ENCODE measurements at places on chromosomes 11 and 22. TPM values are rescaled to one million over a fixed set of nuclear protein-coding genes. Genes with fewer than 3 reads are reported as not detected.

- DNase-seq = no peak
- no peak overlapping the region for H3K27ac ChIP-seq
- H3K36me3 ChIP-seq = no peaks in the 10 kb centered on the region
- H3K27me3 ChIP-seq = no peaks in the 10 kb centered on the region
- H3K4me1 ChIP-seq = no peaks in the 10 kb centered on the region
- no peak overlapping the region for H3K4me3 ChIP-seq
Observed at GRCh38 chr11:131392528-131393255, 22.3 kb downstream of the NTM start.

DNA sequence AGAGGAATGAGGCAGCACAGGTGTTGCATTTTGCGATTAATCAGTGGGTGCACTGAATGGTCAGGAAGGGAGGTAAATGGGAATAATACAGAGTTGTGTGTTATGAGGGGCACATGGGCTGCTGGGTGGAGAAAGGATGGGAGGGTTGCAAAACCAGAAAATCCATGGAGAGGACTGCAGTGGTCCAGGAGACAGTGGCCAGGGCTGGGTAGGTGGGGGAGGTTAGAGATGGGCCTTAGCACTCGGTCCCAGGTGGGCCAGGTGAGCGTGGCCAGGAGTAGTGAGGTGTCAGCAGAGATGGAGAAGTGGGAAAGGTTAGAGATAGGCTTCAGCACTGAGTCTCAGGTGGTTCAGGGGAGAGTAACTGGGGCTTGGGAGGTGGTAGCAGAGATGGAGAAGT, 399.1 kb upstream of the LARGE1 start:
- H3K36me3 ChIP-seq = no peaks in the 10 kb centered on the region
- H3K27ac ChIP-seq = no peak overlapping the region
- no peaks in the 10 kb centered on the region for H3K4me1 ChIP-seq
- no peak overlapping the region for H3K4me3 ChIP-seq
- DNase-seq = no peak
- no peaks in the 10 kb centered on the region for H3K27me3 ChIP-seq

DNA sequence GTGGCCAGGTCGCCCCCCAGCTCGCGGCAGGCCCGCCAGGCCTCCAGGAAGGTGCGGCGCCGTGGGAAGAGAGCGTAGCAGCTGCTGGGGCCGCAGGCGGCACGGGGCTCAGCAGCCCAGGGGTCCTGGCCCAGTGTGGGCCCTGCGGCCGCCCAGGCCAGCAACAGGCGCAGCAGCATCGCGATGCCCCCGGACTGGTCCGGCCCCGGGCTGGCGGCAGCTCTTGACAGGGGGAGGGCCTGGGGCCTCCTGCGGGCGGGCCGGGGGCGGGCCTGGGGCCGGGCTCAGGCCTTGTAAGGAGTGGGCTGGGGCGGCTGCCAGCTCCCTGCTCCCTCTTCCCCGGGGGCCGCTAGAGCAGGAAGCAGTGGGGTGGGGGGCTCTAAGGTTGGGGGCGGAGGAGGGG, at the start of gene CD248:
CD248 (minus strand) TSS at position 196 of the 403 bp plus-strand sequence; CDS start at position 179, 17 bp downstream.
- H3K4me3 ChIP-seq = no peak within 1 kb of the TSS
- no peak within 1 kb of the TSS for H3K27ac ChIP-seq
- peaks cover 21% of the 10 kb centered on the region for H3K36me3 ChIP-seq
- DNase-seq = no peak
- peaks cover 4% of the 10 kb centered on the region for H3K4me1 ChIP-seq

- no peak overlapping the region for H3K27ac ChIP-seq
- H3K4me3 ChIP-seq = no peak overlapping the region
- peaks cover 7% of the 10 kb centered on the region for H3K4me1 ChIP-seq
- no peak for DNase-seq
- H3K27me3 ChIP-seq = no peaks in the 10 kb centered on the region
- H3K36me3 ChIP-seq = no peaks in the 10 kb centered on the region
Observed at GRCh38 chr11:120399307-120399706, 63.1 kb downstream of the ARHGEF12 start.

- H3K4me1 ChIP-seq = no peaks in the 10 kb centered on the region
- H3K36me3 ChIP-seq = no peaks in the 10 kb centered on the region
- DNase-seq = no peak
- no peak overlapping the region for H3K4me3 ChIP-seq
Observed at GRCh38 chr11:36241497-36241896, 47.7 kb downstream of the COMMD9 start.

DNA sequence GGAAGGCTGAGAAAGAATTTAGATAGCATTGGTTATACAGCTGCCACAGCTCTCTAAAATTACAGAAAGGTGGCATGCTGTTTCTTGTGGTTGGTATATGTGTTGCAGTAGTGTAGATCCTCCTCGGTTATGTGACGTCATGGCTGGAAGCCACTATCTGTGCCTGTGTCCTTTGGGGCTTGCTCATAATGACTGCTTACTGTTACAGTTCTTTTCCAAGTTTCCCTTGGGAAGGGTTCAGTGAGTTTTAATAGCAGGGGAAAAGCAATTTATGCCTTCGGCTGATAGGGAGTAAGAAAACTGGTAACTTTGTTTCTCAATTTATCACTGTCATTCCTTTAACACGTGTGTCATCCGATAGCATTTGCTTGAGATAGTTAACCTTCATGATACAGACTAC, 47.2 kb downstream of the POLD3 start:
- no peak overlapping the region for H3K27ac ChIP-seq
- peaks cover 10% of the 10 kb centered on the region for H3K36me3 ChIP-seq
- no peak for DNase-seq
- peaks cover 7% of the 10 kb centered on the region for H3K4me1 ChIP-seq

- no peak for DNase-seq
- peaks cover 90% of the 10 kb centered on the region for H3K27me3 ChIP-seq
- H3K36me3 ChIP-seq = no peaks in the 10 kb centered on the region
- peaks cover 11% of the 10 kb centered on the region for H3K4me1 ChIP-seq
Observed at GRCh38 chr22:22815397-22816170, 72.0 kb upstream of the IGLL5 start.

GRCh38 chr11:22454461-22455090, 116.4 kb downstream of the SLC17A6 start:
- H3K4me3 ChIP-seq = no peak overlapping the region
- H3K27me3 ChIP-seq = no peaks in the 10 kb centered on the region
- H3K4me1 ChIP-seq = peaks cover 21% of the 10 kb centered on the region
- H3K36me3 ChIP-seq = no peaks in the 10 kb centered on the region

DNA sequence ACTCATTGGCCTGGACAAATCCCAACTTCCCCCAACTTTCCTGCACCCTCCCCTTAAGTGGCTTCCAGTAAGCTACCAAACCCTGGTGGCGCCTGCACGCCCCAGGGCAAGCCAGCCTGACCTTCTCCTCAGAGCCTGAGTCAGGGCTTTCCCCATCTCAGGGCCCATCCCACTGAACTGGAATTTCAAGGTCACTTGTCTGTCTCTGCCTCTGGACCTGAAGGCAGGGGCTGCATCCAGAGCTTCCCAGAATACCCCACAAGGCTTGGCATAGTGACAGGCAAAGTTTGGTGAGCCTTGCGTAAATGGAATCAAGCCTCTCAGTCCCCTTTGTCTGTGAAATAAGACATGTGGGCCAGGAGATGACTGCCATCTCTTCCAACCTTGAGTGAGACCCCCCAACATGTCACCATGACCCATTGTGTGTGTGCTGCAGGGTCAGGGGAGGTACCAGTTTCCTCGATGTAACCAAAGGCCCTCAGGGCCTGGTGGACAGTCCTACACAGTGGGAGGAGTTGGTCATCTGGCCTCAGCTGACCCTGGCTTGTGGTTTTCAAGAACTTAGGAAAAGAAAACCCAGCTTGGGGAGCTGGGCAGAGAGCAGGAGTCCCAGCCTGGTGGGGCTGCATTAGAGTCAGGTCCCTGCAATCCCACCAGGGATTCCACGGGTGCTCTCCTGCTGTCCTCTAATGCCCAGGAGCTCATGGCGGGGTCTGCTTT, 8.9 kb downstream of the ALX4 start:
- H3K4me3 ChIP-seq = no peak overlapping the region
- no peak for DNase-seq
- H3K36me3 ChIP-seq = peaks cover 7% of the 10 kb centered on the region

GRCh38 chr22:47084226-47084625, 321.8 kb downstream of the TBC1D22A start:
- no peak overlapping the region for H3K4me3 ChIP-seq
- no peaks in the 10 kb centered on the region for H3K27me3 ChIP-seq
- H3K4me1 ChIP-seq = no peaks in the 10 kb centered on the region
- DNase-seq = no peak

DNA sequence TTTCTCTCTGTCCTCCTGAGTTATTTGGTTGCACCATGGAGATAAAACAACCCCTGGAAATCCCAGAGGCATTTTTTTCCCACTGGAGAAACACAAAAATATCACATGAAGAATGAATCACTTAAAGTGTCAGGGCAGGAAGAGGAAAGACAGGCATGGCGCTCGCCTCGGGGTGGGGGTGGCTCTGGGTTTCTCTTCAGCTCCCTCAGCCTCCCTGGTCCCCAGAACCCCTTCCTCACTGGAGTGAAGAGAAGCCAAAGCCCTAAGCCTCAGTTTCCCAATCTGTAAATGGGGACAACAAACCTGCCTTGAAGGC, 938 bp downstream of the SHISAL1 start:
- DNase-seq = no peak
- H3K4me1 ChIP-seq = peaks cover 8% of the 10 kb centered on the region
- no peak overlapping the region for H3K27ac ChIP-seq
- H3K27me3 ChIP-seq = peaks cover 33% of the 10 kb centered on the region
- peaks cover 4% of the 10 kb centered on the region for H3K36me3 ChIP-seq

GRCh38 chr22:50269970-50270665, at the start of gene MAPK11:
Gene MAPK11 (minus strand): TSS chr22:50270380. CDS start chr22:50270292, 88 bp downstream.
- H3K4me1 ChIP-seq = peaks cover 25% of the 10 kb centered on the region
- no peaks in the 10 kb centered on the region for H3K27me3 ChIP-seq
- peak; percentile 59 for DNase-seq
- no peak within 1 kb of the TSS for H3K27ac ChIP-seq
- H3K36me3 ChIP-seq = peaks cover 51% of the 10 kb centered on the region
- peak within 1 kb of the TSS; percentile 63 for H3K4me3 ChIP-seq

GRCh38 chr11:15886866-15887265, 469.5 kb downstream of the SOX6 start:
- no peak overlapping the region for H3K4me3 ChIP-seq
- H3K4me1 ChIP-seq = no peaks in the 10 kb centered on the region
- H3K36me3 ChIP-seq = no peaks in the 10 kb centered on the region
- no peak for DNase-seq

- H3K4me3 ChIP-seq = no peak overlapping the region
- H3K27me3 ChIP-seq = peaks cover 48% of the 10 kb centered on the region
- no peaks in the 10 kb centered on the region for H3K4me1 ChIP-seq
- no peak for DNase-seq
- H3K36me3 ChIP-seq = no peaks in the 10 kb centered on the region
Observed at GRCh38 chr11:17631702-17632365, 84.8 kb downstream of the OTOG start.

DNA sequence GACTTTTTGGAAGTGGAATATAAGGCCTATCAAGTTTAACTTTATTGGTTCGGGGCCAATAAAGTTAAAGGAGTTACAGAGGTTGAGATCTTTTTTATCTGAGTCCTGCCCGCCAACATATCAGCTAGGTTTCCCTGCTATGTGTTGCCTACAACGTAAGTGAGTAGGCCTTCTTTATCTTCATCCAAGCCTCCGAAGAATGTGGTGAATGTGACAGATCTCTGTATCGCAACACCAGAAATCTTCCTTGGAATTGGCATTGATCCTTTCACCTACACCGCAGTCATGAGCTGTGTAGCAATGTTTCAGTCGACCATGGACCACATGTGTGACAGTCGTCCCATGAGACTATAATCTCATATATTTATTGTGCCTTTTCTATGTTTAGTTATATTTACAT, 37.3 kb upstream of the CADM1 start:
- H3K27ac ChIP-seq = no peak overlapping the region
- DNase-seq = no peak
- H3K27me3 ChIP-seq = no peaks in the 10 kb centered on the region
- H3K4me3 ChIP-seq = no peak overlapping the region
- no peaks in the 10 kb centered on the region for H3K4me1 ChIP-seq
- H3K36me3 ChIP-seq = no peaks in the 10 kb centered on the region

DNA sequence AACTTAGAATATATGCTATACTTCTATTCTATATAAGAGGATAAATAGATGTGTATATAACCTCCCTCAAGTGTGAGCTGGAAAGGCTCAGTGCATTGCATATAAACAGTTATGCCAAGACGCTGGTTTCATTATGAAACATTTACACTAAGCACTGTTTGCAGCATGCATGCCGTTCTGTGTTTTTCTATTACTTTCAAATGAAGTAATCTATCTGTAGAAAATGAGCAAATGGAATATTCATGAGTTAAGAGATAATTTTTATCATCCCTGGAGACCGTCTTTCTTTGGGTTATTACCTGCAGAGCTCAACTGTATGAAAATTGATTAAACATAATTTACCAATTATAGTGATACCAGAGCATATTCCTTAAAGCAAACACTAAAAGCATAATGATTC, 925.7 kb upstream of the CCDC90B start:
- no peak overlapping the region for H3K4me3 ChIP-seq
- H3K36me3 ChIP-seq = no peaks in the 10 kb centered on the region
- H3K4me1 ChIP-seq = no peaks in the 10 kb centered on the region
- no peak for DNase-seq
- H3K27me3 ChIP-seq = no peaks in the 10 kb centered on the region

GRCh38 chr11:11841116-11841722, 553 bp upstream of the USP47 start:
- no peak overlapping the region for H3K4me3 ChIP-seq
- H3K4me1 ChIP-seq = no peaks in the 10 kb centered on the region
- H3K27me3 ChIP-seq = no peaks in the 10 kb centered on the region
- DNase-seq = no peak

DNA sequence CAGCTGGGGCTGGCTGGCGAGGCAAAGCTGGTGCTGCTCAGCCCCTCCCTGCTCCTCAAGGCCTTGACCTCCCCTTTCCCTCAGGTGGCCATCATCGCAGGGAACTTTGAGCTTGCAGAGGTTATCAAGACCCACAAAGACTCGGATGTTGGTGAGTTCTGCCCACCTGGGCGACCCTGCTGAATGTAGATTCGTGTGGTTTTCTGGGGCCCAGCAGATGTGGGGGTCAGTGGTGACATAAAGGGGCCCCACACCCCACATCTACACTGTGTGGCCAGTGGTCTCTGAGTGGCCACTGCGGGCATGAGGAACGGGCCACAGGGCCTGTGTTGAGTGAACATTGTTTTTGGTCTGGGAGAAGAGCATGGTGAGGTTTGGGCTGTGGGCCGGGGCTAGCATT, 11.9 kb downstream of the SHANK3 start:
- H3K4me3 ChIP-seq = no peak overlapping the region
- H3K4me1 ChIP-seq = no peaks in the 10 kb centered on the region
- no peaks in the 10 kb centered on the region for H3K36me3 ChIP-seq
- no peak overlapping the region for H3K27ac ChIP-seq
- DNase-seq = no peak
- peaks cover 33% of the 10 kb centered on the region for H3K27me3 ChIP-seq

- H3K36me3 ChIP-seq = peaks cover 22% of the 10 kb centered on the region
- H3K4me3 ChIP-seq = no peak overlapping the region
- H3K4me1 ChIP-seq = peaks cover 9% of the 10 kb centered on the region
- DNase-seq = peak; percentile 44
- H3K27me3 ChIP-seq = no peaks in the 10 kb centered on the region
Observed at GRCh38 chr11:1260023-1260501, 37.2 kb downstream of the MUC5B start.

GRCh38 chr11:2248762-2249161, 21.6 kb downstream of the ASCL2 start:
- H3K27ac ChIP-seq = no peak overlapping the region
- no peaks in the 10 kb centered on the region for H3K4me1 ChIP-seq
- H3K27me3 ChIP-seq = peaks cover 81% of the 10 kb centered on the region
- DNase-seq = no peak

GRCh38 chr11:57235761-57236703, 1.0 kb downstream of the APLNR start:
- H3K4me3 ChIP-seq = no peak overlapping the region
- H3K27me3 ChIP-seq = peaks cover 63% of the 10 kb centered on the region
- no peaks in the 10 kb centered on the region for H3K36me3 ChIP-seq
- H3K27ac ChIP-seq = no peak overlapping the region
- peaks cover 7% of the 10 kb centered on the region for H3K4me1 ChIP-seq

The B4GALNT4 gene
- total RNA-seq = 1.9 TPM

The TNNI2 gene
- 1.3 TPM for total RNA-seq

The GGTLC3 gene
- total RNA-seq = not detected

The NLRP14 gene
- total RNA-seq = not detected

The TMA7B gene
- not detected for total RNA-seq

The BATF2 gene
- total RNA-seq = 4.5 TPM

The KIF18A gene
- 29.9 TPM for total RNA-seq
